Stimulated activated CD8-positive, alpha-beta memory T cell treated with anti-CD3 and anti-CD28 coated beads, Interleukin-7, amount 100 ng/mL, for 48 hours (primary cell): ENCODE measurements at places on chromosomes 2 and 18.
A peak's percentile ranks its signal among the peaks of the same experiment; 100 is the strongest.

- DNase-seq, result no peak
Measured at GRCh38 chr2:33153008-33153407, 206.3 kb downstream of the LTBP1 start.

DNA sequence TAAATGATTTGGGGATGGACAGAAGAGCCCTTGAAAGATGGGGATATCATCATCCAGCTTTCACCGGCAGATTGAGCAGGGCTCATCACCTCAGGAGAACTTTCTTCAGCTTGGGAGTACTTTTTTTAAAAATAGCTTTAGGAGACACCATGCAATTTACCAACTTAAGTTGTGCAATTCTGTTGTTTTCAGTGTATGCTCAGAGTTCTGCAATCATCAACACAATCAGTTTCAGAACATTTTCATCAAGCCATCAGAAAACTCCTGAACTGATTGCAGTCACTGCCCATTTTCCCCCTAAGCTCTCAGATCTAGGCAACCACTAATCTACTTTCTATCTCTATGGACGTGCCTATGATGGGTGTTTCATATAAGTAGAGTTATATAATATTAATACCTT lies 117.7 kb downstream of the CRIM1 start:
- no peak for DNase-seq

DNA sequence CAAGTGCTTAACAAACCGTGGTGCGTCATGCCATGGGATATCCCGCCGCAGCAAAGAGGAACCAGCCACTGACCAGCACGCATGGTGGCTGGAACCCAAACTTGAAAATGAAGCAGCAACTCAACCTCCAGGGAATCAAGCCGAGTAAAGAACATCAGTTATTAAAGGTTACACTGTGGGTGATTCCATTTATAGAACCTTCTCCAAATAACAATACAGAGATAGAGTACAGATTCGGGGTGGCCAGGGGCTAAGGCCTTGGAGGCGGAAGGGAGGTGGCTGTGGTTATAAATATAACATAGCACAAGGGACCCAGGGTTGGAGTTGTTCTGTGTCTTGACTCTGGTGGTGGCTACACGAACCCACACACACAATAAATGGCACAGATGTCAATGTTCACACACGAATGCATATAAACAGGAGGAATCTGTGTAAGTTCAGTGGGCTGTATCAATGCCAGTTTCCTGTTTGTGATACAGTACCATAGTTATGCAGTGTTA lies 123.1 kb downstream of the EIPR1 start:
- no peak for DNase-seq

- DNase-seq, result no peak
Measured at GRCh38 chr2:217482056-217482710, 520.6 kb downstream of the TNS1 start.

- no peak for DNase-seq
Measured at GRCh38 chr2:108978709-108979111, 10.3 kb downstream of the EDAR start.

- no peak for DNase-seq
Measured at GRCh38 chr2:84486441-84487115, 27.5 kb upstream of the SUCLG1 start.

- peak; percentile 67 for DNase-seq
Measured at GRCh38 chr2:43127208-43127940, 99.0 kb downstream of the ZFP36L2 start.

- no peak for DNase-seq
Measured at GRCh38 chr18:25299426-25300300, 52.3 kb downstream of the ZNF521 start.

DNA sequence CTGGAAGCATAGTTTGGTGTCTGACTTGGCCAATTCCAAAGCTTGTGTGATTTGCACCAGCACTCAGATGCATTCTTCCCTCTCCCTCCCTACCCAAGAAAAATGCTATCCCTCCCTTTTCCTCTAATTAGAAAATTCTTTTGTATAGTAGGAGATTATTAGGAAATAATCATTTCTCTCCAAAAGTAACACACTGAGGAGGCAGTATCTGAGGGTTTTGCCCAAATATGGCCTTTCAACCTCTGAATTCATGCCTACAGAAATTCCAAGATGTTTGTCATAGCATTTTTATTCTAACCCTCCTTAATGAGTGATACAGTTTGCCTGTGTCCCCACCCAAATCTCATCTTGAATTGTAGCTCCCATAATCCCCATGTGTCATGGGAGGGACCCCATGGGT lies 5.0 kb upstream of the TMEM18 start:
- DNase-seq, result no peak

- no peak for DNase-seq
Measured at GRCh38 chr18:26405190-26405801, 143.1 kb downstream of the KCTD1 start.

- DNase-seq, result no peak
Measured at GRCh38 chr18:55470826-55471225, 117.2 kb downstream of the TCF4 start.

- DNase-seq, result no peak
Measured at GRCh38 chr18:4453567-4453873, 1.6 kb downstream of the DLGAP1 start.

- DNase-seq, result no peak
Measured at GRCh38 chr2:71793926-71794325, 340.6 kb downstream of the DYSF start.

GRCh38 chr18:74689251-74689650 lies 91.6 kb downstream of the ZNF407 start:
- DNase-seq, result no peak

DNA sequence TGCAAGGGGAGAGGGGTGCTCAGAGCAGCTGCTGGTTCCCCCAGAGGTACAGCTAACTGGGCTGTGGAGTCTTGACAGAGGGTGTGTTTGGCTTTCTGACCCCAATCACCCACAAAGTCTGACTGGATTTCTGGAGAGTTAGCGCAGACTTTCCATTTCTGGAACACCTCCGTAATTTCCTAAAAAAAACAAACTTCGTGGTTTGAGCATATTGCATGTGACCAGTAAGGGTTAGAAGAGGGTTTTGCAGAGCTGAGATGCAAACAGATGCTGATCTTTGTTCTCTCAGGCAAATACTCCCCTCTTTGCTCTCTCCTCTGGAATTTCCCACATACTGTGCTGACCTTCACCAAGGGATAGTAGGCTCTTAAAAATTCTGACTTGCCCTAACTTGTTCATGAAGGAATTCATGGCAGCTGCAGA lies 44.5 kb upstream of the TMEM247 start:
- no peak for DNase-seq

DNA sequence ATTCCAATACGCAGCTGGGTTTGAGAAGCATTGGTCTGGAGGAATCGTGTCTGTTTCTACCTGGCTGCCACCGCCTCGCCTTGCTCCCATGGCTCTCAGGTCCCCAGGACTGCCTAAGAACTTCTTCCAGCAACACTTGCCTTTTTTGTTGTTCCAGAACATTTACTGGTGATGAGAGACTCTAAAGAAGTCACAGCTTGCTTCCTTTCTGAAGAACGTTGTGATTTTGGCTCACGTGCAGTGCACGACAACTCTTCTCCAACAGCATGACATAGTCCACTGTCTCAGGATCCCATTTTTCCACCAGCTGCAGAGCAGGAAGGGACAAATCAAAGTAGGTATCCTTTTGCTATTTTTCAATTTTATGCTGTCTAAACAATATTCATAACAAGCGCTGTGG lies 940.9 kb downstream of the SLC4A3 start:
- no peak for DNase-seq

DNA sequence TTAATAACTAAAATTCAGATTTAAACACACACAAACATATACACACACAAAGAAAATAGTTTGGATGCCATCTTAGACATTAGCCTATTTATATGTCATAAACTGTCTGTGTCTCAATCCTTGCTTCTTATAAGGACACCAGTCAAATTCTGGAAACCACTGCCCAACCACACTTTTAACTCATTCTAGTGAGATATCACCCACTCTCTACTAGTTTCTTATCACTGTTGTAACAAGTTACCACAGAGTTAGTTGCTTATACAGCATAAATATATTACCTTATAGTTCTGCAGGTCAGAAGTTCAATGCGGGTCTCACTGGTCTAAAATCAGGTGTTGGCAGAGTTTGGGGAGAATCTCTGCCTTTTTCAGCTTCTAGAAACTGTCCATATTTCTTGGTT lies 239.1 kb downstream of the MTX2 start:
- DNase-seq, result no peak

DNA sequence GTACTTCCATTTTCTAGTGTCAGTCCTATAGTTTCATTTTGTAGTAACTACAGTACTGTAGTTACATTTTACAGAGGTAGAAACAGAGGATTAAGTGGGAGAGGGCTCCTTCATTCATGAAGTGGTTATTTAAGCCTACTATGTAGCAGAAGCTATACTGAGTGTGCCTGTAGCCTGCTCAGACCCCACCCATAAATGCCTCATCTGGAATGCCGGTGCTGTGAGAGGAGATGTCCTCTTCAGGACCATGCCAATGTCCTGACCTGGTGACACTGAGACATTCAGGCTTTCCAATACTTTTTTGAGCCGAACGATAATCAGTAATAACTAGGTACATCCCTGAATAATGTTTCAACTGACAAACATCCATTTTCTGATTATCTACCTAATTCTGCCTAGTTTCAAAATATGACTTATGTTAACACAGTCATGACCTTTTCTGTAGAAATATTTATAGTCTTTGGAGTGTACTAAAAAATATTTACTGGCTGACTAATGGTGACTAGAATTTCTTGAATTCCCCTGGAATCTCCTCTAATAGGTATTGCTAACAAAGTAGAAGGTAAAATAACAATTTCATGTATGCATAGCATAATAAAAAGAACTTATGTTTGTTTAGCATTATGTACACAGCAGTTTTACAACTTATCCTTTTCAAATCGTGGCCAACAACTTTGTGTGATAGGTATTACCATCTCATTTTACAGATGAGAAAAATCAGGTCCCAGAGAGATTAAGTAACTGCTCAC lies 10.2 kb upstream of the ARHGAP28 start:
- DNase-seq, result no peak

- no peak for DNase-seq
Measured at GRCh38 chr2:167293172-167293781, 405.0 kb downstream of the XIRP2 start.

DNA sequence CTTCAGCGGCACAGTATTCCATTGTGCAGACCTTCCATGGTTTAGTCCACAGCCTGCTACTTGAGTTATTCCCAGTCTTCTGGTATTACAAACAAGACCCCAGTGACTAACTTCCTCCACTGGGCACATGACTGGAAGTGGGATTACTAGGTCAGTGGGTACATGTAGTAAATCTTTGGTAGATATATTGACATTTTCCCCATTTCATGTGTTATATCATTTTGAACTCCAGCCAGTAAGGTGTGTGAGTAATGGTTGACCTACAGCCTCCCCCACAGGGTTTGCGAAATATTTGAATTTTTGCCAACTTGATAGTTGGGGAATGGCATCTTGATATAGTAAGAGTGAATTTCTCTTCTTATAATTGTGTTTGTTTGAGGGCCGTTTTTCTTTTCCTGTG lies 58.8 kb downstream of the RNF144A start:
- no peak for DNase-seq

GRCh38 chr2:137644731-137645130 lies 319.5 kb upstream of the HNMT start:
- DNase-seq, result no peak

- DNase-seq, result no peak
Measured at GRCh38 chr2:172120118-172120517, 17.4 kb upstream of the DLX2 start.

GRCh38 chr2:98917031-98917471 lies 19.0 kb downstream of the CRACDL start:
- DNase-seq, result no peak

DNA sequence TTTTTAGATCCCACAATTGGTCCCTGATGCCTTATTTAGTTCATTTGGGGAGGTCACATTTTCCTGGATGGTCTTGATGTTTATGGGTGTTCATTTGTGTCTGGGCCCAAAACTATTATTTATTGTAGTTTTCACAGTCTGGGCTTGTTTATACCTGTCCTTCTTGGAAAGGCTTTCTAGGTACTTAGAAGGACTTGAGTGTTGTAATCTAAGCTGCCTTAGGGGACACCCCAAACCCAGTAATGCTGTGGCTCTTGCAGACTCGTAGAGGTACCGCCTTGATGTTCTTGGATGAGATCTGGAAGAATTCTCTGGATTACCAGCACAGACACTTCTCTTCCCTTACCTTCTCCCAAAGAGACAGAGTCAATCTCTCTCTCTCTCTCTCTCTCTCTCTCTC lies 25.0 kb upstream of the ITSN2 start:
- no peak for DNase-seq

DNA sequence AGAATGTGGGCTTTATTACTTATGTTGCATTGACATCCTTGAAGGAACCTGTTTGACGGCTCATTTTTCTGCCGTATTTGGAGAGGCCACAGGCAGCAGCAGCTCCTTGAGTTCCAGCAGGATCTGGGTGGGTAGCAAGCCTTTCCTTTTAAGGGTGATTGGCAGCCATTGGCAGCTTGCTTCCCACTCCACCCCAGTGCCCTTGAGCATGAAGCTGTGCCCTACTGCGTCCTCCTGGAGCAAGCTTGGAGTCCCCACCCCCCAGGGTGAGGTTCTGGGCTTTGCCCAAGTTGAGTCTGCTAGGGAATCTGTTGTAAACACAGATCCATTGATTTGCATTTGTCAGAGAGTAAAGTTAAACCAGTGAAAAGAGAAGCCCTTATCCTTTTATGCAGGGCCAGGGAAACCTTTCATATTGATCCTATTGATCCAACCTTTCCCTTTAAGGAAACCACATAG lies 9.2 kb downstream of the ONECUT2 start:
- DNase-seq, result no peak

DNA sequence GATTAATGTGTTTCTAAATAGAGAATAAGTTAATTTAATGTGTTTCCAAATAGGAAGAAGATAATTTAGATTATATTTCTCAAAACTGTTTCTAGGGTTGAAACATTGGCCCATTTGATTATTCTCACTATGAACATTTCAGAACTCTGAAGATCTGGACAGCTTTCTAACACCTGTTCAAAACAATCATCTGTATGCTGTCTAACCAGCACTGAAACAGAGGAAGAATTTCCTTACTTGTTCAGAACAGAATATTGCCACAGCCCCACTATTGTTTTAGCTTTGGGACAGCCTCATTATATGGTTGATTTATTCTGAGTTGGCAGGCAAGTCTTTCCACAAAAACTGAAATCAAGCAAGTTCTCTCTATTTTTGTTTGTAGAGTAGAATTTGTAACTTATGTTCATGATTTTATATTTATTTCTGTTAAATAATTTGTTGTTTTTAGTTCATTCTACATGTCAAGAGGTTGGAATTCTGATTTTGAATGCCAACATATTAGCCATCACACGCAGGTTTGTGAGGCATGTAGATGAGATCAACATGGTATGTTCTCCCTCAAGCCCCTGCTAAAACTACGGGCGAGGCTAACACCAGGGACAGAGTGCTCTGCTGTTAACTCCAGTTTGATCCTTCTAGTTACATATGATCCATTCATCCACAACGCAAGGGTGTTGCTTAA lies 11.2 kb downstream of the IL18RAP start:
- DNase-seq, result no peak

GRCh38 chr2:132415915-132416722 lies 486 bp upstream of the GPR39 start:
- DNase-seq, result no peak

DNA sequence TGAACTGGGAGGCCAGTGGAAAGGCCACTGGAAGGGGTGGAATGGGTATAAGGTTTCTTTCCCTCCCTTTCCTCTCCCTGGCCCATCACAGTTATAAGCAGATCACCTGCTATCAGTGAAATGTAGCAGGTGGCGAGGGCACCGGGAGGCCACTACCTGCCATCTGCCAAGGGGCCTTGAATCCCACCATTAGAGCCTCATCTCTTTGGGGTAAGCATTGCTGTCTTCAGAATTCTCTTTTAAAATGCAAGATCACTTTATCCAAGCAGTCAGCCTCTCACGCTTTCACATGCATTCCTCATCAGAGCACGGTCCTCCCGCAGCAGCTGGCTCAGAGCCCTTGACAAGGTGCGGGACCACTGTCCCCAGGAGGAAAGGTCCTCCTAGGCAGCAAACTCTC lies 268.5 kb downstream of the CELF4 start:
- no peak for DNase-seq
